Right ventricle myocardium superior (tissue), 1 donor: ENCODE measurements at places on chromosomes 2 and 18.
A peak's percentile ranks its signal among the peaks of the same experiment; 100 is the strongest.

DNA sequence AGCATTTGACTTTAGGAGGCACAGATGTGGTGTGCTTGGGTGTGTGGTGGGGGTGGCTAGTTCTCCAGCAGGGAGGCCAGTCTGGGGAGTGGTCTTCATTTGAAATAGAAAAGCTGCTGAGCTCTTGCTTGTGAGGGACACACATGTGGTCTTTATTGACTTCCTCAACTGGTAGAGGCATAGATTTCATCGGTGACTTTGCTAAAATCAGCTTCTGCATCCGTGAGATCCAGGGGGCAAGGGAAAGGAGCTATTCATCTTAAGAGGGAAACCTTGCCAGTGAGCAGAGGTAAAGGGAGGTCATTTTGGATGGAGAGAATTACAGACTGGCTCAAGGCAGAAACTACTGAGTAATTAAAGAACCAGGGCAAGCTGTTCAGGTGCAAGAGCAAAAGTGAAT is 4.7 kb downstream of the MAPRE3 start:
- no peak for DNase-seq

GRCh38 chr2:79915455-79915854 is 389.1 kb downstream of the LRRTM1 start:
- no peak for DNase-seq

GRCh38 chr2:178871536-178871935 is 64.3 kb upstream of the TTN start:
- no peak for DNase-seq

GRCh38 chr2:152420936-152421335 is 86.0 kb downstream of the FMNL2 start:
- DNase-seq, result no peak

GRCh38 chr2:2492800-2493199 is 161.7 kb upstream of the MYT1L start:
- DNase-seq, result no peak

DNA sequence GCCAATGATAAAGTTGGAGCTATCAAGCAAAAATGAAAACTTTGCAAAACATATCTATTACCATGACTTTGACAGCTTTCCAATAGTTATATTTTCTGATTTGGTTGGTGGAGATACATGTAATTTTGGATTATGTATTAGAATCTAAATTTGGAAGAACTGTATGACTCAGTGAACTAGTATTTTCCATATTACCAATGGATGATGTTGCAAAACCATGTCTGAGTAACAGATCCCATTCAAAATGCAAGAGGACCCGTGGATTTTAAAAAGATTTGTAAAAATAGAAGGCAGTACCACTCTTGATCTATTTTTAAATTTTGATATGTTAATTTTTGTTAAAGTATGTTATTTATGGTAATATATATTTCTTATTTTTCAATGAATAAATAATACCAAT is 83.0 kb downstream of the TAF4B start:
- DNase-seq, result no peak

- no peak for DNase-seq
Measured at GRCh38 chr18:3046216-3046808, 33.4 kb upstream of the LPIN2 start.

DNA sequence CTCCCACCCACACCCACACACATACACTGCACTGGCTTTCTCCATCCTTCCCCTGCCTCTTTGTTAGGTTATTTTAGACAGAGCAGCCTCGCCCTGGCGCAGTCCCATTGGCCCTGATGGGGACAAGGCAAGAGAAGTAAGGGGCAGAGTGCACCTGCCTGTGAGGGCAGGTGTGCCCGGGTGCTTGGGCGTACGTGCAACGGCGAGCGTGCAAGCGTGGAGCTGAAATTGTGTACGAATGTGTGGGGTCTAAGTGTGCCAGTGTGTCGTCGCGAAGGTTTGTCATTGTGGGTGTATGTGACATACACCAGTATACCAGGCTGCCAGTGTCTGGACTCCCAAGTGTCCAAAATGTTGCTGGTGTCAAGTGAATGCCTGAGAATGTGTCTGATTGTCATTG is 544 bp downstream of the LRATD1 start:
- DNase-seq, result no peak

- DNase-seq, result no peak
Measured at GRCh38 chr18:7190547-7191156, 40.2 kb upstream of the LRRC30 start.

GRCh38 chr2:8138923-8139667 is 542.8 kb upstream of the ID2 start:
- DNase-seq, result peak; percentile 56

- no peak for DNase-seq
Measured at GRCh38 chr2:50613161-50613560, 418.8 kb downstream of the NRXN1 start.

- DNase-seq, result no peak
Measured at GRCh38 chr2:143398781-143399180, 269.6 kb downstream of the ARHGAP15 start.

DNA sequence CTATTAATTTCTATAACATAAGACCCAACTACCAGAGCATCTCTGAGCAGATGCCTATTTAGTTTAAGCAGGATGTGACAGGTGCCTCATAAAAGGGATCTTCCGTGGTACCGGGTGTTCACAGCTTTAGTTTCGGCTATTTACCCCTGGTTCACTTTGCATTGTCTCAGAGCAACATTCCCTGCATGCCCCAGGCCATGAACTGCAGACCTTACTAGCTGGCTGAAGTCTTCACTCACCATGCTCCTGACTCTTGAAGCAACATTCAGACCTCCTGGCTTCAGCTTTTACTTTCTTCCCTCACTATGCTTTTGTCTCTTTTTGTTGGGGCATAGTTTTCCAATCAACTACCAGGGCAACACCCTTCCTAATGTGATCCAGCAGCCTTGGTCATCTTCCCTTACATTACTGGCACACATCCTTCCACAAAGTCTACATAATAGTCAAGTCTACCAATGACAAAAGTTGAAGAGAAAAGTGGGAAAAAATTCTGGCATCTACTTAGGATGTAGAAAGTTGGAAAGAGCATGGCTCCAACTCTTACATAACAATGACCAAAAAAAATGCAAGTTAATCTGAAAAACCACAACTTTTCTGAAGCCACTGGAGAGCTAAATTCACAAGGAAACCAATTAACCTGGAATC is 99.2 kb downstream of the SESTD1 start:
- no peak for DNase-seq

DNA sequence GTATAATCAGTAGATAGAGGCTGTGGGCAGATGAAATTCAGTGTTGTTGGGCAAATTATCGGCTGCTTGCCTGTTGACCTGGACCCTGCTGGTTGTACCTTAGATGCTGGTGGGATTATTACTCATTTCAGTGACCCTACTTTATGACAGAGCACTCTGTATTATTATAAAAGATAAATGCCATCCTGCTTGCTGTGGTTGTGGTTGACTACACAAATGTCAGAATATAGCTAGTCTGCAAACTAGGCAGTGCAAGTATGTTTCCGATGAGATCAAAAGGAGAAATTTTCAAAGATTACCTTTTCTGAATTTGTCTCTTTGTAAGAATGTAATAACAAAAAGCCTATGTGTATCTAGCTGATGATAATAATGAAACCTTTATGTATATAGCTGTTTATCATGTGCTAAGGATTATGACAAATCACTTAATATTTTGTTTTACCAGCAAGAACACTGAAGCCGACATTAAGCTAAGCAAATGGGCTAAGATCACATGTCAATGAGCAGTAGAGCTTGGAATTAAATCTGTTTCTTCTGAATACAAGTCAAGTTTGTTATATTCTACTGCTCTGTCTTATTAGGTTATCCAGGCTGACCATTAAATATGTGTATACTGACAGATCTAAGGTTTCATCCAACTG is 219.2 kb downstream of the CAMKMT start:
- no peak for DNase-seq

GRCh38 chr2:54859416-54859815 is 136.0 kb downstream of the EML6 start:
- DNase-seq, result no peak

- DNase-seq, result no peak
Measured at GRCh38 chr2:119856469-119856901, 96.8 kb downstream of the PTPN4 start.

- DNase-seq, result peak; percentile 62
Measured at GRCh38 chr2:72115110-72116080, 32.3 kb downstream of the CYP26B1 start.

DNA sequence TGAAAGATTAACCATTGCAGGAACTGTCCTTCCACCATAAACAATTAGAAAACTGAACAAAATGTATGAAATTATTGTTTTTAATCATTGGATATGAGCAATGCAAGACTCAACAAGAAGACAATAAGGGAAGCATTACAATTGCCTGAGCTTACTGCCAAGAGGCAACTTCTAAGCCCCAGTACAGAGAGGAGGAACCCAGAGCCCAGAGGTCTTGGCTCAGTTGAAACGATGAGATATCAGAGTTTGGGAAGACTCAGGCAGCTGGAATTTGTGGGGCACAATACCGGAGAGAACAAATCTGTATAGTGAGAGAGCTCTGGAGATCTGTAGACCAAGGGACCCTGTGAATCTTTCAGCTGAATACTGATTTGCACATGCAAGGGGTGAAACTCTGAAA is 80.6 kb upstream of the ZFP36L2 start:
- no peak for DNase-seq

DNA sequence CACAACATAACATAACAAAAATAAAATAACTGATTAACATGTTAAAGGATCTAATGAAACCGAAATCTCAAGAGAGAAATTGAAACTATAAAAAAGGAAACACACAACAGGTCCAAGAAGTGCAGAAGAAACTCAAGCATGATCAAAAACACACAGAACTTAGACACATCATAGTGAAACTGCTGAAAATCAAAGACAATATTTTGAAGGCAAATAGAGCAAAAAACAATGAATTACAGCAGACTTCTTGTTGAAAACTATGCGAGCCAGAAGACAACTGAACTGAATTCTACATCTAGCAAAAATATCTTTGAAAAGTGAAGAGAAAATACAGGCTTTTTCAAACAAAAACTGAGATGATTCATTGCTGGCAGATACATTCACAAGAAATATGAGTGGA is 61.3 kb downstream of the UGP2 start:
- DNase-seq, result no peak

DNA sequence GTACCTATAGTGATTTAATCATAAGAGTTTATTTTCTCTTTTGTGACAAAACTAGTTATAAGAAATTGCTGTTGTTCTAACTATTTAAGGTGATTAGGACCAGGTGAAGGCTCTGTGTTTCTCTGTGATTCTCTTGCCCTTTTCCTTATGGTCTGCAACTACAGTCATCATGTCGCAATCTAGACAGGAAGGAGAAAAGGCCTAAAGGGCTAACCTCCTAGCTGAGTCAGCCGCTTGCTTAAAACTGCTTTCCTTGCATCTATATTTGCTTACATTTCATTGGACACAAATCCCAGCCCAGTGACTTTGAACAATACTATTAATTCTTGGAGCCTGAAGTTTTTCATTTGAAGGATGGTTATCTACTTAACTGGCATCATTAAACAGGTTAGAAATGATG is 93.1 kb downstream of the PIK3C3 start:
- DNase-seq, result no peak

- no peak for DNase-seq
Measured at GRCh38 chr2:143282684-143283083, 153.5 kb downstream of the ARHGAP15 start.

- no peak for DNase-seq
Measured at GRCh38 chr18:47168913-47169312, 7.3 kb downstream of the IER3IP1 start.

DNA sequence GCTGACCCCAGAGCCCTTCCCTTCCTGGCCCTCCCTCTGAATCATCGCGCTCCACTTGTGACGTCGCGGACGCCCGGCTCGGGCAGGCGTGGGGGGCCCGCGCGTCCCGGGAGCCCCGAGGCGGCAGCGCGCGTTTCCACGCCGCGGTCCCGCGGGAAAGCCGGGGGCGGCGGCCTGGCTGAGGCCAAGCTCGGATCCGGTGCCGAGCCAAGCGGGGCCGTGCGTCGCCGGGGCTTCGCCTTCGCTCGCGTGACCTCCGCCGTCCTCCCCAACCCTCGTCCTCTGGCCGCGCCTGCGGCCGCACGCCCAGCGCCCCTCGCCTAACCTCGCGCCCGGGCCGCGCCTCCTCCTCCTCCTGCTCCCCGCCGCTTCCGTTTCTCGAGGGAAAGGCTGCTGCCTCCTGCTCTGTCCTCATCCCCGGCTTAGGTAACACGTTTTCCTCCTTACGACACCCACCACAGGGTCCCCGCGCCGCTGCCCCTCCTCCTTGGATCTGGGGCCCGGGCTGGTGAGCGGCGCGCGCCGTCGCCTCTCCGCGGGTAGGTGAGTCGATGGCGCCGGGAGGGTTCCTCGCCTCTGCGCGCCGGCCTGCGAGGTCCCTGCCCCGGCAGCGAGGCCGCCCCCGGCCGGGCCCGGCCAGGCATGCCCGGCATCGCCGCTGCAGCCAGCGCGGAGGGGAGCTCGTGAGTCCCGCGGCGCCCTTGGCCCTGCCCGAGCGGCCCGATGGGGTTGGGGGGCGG is at the start of gene INPP1:
INPP1 (plus strand) TSS at position 54 of the 740 bp plus-strand sequence. CDS start 16,514 bp downstream, outside the sequence.
- DNase-seq, result peak; percentile 84

DNA sequence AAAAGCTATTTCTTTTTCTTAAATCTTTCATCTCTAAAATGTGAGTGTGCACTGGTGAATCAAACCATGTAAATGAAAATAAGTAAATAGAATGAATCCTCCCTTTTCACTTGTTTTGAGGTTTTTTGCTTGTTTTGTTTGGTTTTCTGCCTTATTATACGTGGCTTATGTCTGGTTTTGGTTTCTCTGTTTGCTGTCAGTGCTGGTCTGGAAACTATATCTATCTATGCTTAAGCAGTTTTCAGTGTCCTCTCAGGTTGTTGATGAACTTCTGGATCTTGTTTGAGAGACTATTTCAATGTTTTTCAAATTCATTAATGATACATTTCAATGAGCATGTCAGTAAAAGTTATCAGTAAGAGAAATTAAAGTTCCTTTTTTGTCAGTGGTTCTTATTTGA is 48.1 kb upstream of the TNFRSF11A start:
- no peak for DNase-seq

DNA sequence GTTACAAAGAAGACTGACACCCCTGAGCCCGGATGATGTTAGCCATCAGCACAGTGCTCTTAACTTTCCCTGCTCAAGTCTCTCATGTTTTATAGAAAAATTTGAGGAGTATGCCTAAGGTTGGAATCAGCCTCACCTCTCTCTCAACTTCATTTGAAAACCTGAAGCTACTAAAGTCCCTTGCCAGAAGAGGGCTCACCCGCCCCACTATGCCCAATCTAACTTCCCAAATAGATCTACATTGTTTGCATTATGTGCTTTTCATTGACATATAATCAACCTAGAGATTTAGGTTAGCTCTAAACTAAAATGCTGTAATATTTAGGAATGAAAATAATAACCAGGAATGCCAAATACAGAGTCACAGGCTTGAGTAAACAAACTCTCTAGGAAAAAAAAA is 305.4 kb downstream of the NCKAP5 start:
- no peak for DNase-seq

DNA sequence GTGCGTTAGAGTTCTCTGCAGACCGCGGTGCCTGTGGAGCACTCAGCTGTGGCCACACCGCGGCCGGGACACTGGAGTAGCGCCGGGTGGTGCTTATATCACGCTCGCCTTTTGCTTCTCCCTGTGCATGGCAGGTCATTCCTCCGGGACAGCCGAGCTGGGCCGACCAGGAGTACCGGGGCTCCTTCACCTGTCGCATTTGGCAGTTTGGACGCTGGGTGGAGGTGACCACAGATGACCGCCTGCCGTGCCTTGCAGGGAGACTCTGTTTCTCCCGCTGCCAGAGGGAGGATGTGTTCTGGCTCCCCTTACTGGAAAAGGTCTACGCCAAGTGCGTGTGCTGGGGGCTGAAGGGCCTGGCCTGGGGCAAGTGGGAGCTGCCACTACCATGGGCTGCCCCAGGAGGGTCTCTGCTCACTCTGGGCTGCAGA is 4.2 kb downstream of the CAPN10 start:
- peak; percentile 40 for DNase-seq
